ENCODE measurements at places on chromosomes 13 and 19.

- no peak for DNase-seq
These were observed 142.2 kb downstream of the RXFP2 start for GRCh38 chr13:31881495-31881882.

- DNase-seq, result no peak
These were observed 83.9 kb downstream of the OLFM4 start for GRCh38 chr13:53112522-53112921.

GRCh38 chr13:38763446-38764381 is 76.8 kb downstream of the FREM2 start:
- DNase-seq, result no peak

DNA sequence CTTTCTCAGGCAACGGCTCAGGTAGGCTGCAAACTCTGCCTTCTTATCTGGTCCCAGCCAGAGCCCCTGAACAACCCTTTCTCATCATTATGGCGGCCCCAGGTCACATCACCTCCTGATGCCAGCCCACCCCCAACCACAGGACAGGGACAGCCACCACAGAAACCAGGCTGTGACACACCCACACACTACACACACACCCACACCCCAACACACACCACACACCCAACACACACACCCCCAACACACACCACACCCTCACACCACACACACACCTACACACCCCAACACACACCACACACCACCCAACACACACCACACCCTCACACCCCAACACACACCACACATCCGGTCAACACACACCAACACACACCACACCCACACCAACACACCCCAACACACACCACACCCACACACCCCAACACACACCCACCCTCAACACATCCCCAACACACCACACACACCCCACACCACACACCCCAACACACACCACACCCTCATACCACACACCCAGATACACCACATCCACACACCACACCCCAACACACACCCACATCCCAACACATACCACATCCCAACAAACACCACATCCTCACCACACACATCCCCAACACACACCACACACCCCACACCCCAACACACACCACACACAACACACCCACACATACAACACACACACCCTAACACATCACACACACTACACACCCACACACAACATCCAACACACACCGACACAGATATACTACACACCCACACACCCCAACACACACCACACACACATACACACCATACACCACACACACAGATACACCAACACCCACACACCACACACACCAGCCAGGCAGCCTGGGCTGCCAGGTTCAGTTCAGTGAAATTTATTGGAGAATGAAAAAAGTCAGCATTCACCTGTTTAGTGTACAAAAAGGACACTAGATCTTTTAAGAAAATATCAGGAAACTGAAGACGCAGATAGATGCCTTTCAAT is 4.2 kb upstream of the ISYNA1 start:
- peak; percentile 62 for DNase-seq

DNA sequence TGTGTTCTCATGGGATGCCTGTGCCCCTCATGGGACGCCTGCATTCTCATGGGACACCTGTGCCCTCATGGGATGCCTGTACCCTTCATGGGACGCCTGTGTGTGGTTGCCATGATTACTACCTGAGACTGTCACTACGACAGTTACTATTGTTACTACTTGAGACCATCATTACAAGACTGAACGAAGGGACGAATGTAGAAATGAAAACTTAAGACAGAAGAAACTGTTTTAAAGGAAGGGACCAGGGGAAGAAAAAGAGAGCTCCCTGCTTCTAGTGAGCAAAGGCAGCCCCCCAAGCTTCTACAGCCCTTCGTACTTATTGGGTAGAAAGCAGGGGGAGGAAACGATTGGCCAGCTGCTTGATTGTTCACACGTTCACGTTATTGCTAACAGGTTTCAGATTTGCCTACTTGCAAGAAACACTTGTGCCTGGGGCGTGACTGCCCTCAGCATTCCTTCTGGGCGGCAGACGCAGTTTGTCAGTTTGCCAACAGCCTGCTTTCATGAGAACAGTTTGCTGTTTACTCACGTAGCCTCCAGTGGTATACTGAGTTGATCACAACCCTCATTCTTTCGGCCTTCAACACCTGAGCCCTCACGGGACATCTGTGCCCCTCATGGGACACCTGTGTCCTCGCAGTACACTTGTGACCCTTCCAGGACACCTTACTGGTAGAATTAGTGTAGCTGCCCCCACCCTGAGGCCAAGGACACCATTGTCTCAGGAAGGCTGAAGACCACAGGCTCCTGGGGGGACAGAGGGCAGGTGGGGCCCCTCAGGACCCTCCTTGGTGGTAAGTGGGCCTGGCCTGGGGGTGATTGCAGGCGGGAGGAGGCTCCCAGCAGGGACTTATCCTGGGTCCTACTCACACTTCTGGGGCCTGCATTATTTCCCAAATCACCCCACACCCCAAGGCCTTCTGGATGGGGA is 2.5 kb upstream of the S1PR4 start:
- peak; percentile 43 for DNase-seq

- no peak for DNase-seq
These were observed 842 bp upstream of the PTGIR start for GRCh38 chr19:46625731-46626130.

DNA sequence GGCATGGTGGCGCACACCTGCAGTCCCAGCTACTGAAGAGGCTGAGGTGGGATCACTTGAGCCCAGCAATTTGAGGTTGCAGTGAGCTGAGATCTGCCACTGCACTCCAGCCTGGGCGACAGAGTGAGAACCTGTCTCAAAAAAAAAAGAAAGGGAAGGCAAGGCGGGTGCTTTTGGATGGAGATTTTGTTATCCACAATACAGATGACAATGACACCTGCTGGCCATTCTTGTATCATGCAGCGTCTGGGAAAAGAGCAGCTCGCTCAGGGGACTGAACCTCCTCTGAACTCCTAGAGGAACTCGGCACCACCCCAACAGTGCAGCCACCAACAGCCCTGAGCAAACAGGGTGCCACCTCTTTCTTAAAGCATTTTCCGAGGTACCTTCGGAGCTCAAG is 22.8 kb downstream of the HAUS8 start:
- peak; percentile 9 for DNase-seq

Measured in immature natural killer cell (primary cell).